ENCODE measurements at places on chromosomes 7 and 10. TPM values are rescaled to one million over a fixed set of nuclear protein-coding genes. Genes with fewer than 3 reads are reported as not detected.
A peak's percentile ranks its signal among the peaks of the same experiment; 100 is the strongest.

IFIT3 gene
- 24.0 TPM for polyA plus RNA-seq

CXCL12 gene
- 46.6 TPM for polyA plus RNA-seq

DNA sequence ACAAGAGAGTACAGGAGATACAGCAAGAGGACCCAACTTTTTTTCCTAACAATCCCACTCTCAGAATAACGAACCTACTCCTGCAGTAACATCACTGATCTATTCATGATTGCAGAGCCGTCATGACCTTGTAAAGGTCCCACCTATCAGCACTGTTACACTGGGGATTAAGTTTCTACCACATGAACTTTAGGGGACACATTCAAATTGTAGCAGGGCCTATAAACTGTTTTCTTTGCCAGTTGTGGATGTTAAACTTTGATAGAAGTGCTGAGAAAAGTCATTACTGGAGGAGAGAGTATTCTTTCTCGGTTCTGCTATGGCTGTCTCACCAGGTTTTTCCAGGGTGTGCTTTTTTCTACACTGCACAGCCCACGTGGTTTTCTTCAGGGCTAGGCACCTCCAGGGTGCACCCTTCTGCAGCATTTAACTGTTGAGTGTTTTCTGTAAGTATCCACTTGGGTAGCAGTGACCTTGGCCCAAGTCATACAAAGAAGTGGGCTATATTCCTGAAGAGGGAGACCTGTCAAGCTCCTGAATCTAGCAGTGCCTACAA is 131.6 kb upstream of the AHR start:
- DNase-seq: no peak
- no peaks in the 10 kb centered on the region for H3K27me3 ChIP-seq
- H3K4me3 ChIP-seq: no peak overlapping the region
- no peaks in the 10 kb centered on the region for H3K36me3 ChIP-seq

DNA sequence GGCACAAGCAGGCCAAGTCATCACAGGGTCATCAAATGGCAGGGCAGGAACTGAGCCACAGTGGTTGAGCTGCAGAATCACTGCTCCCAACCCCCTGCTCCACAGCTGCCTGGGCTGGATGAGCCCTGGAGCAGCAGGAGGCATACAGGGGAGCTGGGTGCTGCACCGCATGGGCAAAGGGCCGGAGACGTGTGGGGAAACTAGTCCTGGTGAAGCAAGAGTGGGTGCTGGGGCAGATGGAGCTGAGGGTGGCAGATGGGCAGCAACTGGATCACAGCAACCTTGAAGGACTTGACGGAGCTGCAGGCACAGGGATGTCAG is 16.0 kb upstream of the VOPP1 start:
- no peak overlapping the region for H3K27ac ChIP-seq
- DNase-seq: no peak
- H3K36me3 ChIP-seq: no peaks in the 10 kb centered on the region
- H3K27me3 ChIP-seq: no peaks in the 10 kb centered on the region
- H3K4me3 ChIP-seq: no peak overlapping the region

GRCh38 chr10:103637927-103638557 is 144.5 kb downstream of the NEURL1 start:
- peaks cover 48% of the 10 kb centered on the region for H3K36me3 ChIP-seq
- H3K4me3 ChIP-seq: no peak overlapping the region
- no peaks in the 10 kb centered on the region for H3K27me3 ChIP-seq
- no peak overlapping the region for H3K27ac ChIP-seq

DNA sequence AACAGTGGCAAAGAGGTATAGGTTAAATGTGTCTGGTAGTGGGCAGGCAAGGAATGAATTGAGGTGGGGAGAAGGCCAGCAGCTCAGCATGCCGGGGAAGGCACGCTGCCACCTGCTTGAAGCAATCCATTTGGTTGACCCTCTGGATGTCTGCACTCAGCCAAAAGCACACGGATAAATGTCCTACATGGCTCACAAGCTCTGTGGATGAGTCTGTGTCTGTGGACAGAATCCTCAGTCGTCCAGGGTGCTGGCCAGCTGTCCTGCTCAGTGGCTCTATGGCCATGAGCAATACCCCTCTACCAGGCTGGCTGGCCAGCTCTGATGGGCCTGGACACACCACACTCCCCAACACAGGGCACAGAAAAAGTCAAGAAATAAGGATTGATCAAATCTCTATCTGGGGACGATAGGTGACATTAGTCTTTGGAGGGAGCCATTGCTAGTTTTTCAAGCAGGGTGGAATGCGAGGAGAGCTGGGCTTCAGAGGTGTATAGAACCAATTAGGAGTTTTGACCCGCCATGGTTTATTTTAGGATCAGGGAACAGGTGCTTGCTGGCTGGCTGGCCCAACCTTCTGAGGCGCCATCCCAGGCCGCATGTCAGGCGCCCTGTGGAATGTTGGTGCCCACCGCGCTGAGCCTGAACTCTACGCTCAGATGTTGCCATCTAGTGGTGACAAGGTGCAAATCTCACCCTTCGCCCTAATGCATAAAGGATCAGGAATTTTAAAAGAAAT is 493.4 kb downstream of the TNS3 start:
- H3K4me1 ChIP-seq: no peaks in the 10 kb centered on the region
- no peak overlapping the region for H3K27ac ChIP-seq
- DNase-seq: peak; percentile 44
- no peak overlapping the region for H3K4me3 ChIP-seq
- H3K27me3 ChIP-seq: no peaks in the 10 kb centered on the region

- no peak overlapping the region for H3K27ac ChIP-seq
- no peak overlapping the region for H3K4me3 ChIP-seq
- H3K4me1 ChIP-seq: no peaks in the 10 kb centered on the region
- H3K36me3 ChIP-seq: no peaks in the 10 kb centered on the region
- H3K27me3 ChIP-seq: no peaks in the 10 kb centered on the region
These were observed 5.8 kb upstream of the PNLIPRP3 start for GRCh38 chr10:116421815-116422214.

CEP55 gene
- 6.8 TPM for polyA plus RNA-seq

DNA sequence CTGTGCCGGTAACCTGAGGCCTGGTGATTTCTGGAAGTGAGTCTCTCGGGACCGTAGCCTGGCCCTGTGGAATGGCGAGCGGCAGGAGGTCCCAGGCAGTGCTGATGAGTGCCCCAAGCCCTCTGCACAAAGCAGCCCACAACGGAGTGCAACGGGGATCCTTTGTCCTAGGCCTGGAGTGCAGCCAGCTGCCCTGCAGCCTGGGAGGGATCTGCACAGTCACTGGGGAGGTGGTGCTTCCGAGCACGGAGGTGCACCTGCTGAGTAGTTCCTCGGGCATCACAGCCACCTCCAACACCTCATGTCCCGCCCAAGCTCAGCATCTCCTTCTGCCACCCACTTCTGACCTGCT is 162.8 kb upstream of the ZMIZ1 start:
- H3K36me3 ChIP-seq: no peaks in the 10 kb centered on the region
- H3K4me1 ChIP-seq: no peaks in the 10 kb centered on the region
- DNase-seq: no peak
- H3K27me3 ChIP-seq: no peaks in the 10 kb centered on the region
- no peak overlapping the region for H3K4me3 ChIP-seq

DNA sequence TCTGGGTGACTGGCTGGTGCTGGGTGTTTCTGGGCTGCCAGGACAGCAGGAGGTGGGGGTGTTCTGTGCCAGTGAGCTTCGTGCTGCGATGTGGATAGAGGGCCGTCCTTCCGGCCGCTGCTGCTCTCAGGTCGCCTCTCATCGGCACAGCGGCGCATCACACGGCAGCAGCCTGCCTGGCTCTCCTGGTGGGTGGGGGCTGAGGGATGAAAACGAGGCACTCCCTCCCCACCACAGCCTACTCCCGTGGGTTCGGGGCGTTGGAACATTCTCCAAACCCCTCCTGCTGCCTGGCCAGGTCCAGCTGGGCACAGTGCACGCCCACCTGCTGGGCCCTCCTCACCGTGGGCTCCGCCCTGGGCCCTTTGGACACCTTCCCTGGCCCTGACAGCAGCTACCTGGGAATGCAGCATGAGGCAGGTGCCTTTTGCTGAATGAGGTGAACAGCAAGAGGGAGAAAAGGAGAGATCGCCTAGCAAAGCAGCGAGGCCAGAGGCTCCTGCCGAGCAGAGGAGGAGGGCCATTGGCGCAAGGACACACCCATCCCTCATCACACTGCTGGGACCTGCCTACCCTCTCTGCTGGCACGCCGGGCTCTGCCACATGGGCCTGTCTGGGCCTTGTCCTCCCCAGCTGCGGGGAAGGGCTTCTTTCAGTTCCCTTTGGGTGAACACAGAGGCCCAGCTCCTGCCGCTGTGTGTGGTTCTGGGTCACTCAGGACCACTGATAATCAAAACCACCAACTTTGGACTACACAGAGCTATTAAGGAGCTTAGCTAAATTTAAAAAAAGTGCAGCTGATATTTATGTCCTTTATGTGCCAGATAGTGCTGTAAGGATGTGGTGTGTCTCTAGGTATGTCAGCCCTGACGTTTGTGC is 33.4 kb downstream of the INPP5A start:
- no peak overlapping the region for H3K27ac ChIP-seq
- no peaks in the 10 kb centered on the region for H3K27me3 ChIP-seq
- no peak overlapping the region for H3K4me3 ChIP-seq
- no peak for DNase-seq

PODXL gene
- polyA plus RNA-seq: 26.9 TPM

CALHM3 gene
- 0.13 TPM for polyA plus RNA-seq

- H3K4me3 ChIP-seq: peak overlapping the region; percentile 77
- DNase-seq: no peak
- no peaks in the 10 kb centered on the region for H3K27me3 ChIP-seq
- H3K36me3 ChIP-seq: peaks cover 2% of the 10 kb centered on the region
- H3K4me1 ChIP-seq: peaks cover 9% of the 10 kb centered on the region
- peak overlapping the region; percentile 94 for H3K27ac ChIP-seq
These were observed 25.8 kb upstream of the ZRANB1 start for GRCh38 chr10:124916098-124916584.

FAM237B gene
- polyA plus RNA-seq: 0.16 TPM

DNA sequence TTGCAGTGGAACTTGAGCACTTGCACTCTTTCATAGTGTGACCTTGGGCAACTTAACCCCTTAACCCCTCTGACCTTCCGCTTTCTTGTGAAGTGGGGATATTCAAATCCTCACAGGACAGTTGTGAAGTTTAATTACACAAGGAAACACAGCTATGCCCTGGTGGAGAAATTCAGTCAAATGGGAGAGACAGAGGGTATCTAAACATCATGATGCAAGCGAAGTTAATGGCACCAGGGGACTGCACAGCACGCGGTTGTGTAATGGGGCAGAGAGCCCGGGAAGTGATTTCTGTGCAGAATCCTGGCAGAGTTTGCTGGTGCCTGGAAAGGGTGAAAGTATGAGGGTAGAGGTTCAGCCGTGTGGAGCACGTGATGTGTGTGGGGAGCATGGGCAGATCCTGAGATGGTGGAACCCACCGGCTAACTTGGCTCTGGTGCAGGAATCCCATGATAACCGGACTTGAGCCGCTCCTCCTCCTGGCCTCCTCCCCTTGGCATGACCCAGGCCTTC is 51.7 kb downstream of the SNX10 start:
- H3K36me3 ChIP-seq: no peaks in the 10 kb centered on the region
- H3K27me3 ChIP-seq: no peaks in the 10 kb centered on the region
- H3K27ac ChIP-seq: no peak overlapping the region
- H3K4me3 ChIP-seq: no peak overlapping the region

DNA sequence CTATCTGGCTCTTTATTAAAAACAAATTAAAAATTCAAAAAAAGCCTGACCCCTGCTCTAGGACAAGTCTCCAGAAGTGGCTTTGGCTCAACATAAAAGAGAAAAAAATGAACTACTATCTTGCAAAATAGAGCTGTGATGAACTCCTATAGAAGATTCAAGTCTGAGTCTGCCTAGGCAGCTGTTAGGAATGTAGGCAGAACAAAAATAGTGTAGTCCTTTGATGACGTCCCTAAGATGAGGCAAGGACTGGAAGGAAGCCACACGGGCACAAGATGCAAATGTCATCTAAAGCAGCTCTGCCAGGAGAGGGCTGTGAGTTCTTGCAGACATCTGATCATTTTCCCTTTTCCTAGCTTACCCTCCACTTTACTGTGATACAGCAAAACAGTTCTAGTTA is 20.5 kb downstream of the ASNS start:
- no peak overlapping the region for H3K27ac ChIP-seq
- no peaks in the 10 kb centered on the region for H3K27me3 ChIP-seq
- no peak for DNase-seq

DNA sequence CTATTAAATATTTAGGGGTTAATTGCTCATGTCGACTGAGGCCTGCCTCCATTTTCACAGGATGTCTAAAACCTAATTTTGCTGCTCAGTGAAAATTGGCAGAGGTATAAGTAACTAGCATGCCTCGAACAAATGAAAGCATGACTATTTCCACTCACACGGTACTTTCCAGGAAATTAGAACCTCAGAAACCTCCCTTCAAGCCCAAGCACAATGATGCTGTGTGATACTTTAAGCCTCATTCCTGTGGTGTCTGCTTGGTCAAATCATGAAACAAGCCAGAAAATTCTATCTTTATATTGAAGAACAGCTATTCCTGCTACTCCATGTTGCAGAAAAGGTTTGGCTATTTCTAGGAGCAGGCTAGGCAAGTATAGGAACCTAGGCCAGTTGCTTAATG is 203.0 kb downstream of the SORCS3 start:
- no peak overlapping the region for H3K27ac ChIP-seq
- no peak overlapping the region for H3K4me3 ChIP-seq
- no peaks in the 10 kb centered on the region for H3K36me3 ChIP-seq
- DNase-seq: no peak
- H3K27me3 ChIP-seq: no peaks in the 10 kb centered on the region
- no peaks in the 10 kb centered on the region for H3K4me1 ChIP-seq

GRCh38 chr10:48429309-48429708 is 122.8 kb downstream of the MAPK8 start:
- H3K4me1 ChIP-seq: no peaks in the 10 kb centered on the region
- no peak overlapping the region for H3K4me3 ChIP-seq
- no peak for DNase-seq
- peaks cover 5% of the 10 kb centered on the region for H3K36me3 ChIP-seq
- H3K27ac ChIP-seq: no peak overlapping the region

- H3K27ac ChIP-seq: no peak overlapping the region
- no peaks in the 10 kb centered on the region for H3K36me3 ChIP-seq
- no peak overlapping the region for H3K4me3 ChIP-seq
- H3K27me3 ChIP-seq: no peaks in the 10 kb centered on the region
- H3K4me1 ChIP-seq: no peaks in the 10 kb centered on the region
These were observed 553.9 kb downstream of the CNTNAP2 start for GRCh38 chr7:146670532-146670931.

RSU1 gene
- polyA plus RNA-seq: 37.0 TPM

DNA sequence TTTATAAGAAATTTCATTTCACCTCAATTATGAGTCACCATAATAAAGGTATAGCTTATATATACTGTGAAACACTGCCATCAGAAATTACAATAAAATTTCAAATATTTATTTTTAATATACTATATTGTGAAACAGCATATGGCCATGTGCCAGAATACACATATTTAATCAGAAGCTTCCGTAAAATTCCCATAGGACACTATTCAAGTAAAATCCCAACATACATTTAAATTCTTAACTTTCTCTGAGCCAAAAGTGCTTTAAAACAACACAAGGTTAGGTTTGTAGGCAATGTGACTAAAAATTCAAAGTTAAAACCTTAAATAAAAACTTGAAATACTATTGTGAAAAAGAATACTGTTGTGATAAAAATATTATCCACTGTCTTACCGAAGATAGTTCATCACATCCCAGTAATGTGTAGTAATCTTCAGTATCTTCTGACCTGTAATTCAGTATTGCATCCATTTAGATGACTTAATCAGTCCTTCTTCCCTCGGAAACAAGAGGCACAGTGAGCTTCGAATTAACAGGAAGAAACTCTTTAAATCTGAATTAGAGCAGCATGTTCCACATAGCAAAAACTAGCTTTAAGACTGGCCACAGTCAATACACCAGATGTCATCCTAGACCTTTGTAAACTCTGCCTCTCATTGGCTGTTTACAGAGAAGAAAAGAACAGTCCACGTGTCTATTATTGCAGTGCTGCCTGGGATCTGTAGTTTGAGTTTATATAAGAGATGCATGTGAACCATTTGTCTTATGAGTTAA is at the start of gene DNAJC12:
Gene DNAJC12, minus strand, starts transcription at position 648 of the 774 bp plus-strand sequence. Its CDS starts 177 bp downstream, at position 471.
- no peaks in the 10 kb centered on the region for H3K36me3 ChIP-seq
- H3K27me3 ChIP-seq: no peaks in the 10 kb centered on the region
- DNase-seq: peak; percentile 36
- H3K4me3 ChIP-seq: peak within 1 kb of the TSS; percentile 34
- H3K4me1 ChIP-seq: no peaks in the 10 kb centered on the region

GPR15LG gene
- 1.4 TPM for polyA plus RNA-seq

All from large intestine (tissue), 12 donors.